NCI-H460 (cell line): ENCODE measurements at places on chromosomes 2 and 18.

GRCh38 chr2:12262681-12263436 is 453.9 kb upstream of the TRIB2 start:
- DNase-seq: no peak

DNA sequence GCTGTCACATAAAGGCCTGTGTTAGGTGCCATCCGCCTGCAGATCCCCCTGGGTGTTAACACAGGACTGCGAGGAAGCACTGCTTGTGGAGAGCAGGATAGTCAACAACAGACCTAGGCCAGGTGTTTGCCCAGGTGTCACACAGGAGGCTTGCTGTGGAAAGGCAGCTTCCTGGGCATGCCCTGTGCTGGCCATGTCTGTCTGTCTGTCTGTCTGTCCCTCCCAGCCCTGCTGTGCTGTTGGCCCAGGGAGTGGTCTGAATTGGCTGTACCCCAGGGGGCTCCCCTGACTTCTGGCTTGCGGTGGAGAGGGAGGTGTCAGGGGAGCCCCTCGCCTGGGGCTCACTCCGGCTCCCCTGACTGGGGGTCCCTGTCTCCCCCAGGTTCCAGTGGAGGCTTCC is 53.2 kb downstream of the SH3BP4 start:
- no peak for DNase-seq

DNA sequence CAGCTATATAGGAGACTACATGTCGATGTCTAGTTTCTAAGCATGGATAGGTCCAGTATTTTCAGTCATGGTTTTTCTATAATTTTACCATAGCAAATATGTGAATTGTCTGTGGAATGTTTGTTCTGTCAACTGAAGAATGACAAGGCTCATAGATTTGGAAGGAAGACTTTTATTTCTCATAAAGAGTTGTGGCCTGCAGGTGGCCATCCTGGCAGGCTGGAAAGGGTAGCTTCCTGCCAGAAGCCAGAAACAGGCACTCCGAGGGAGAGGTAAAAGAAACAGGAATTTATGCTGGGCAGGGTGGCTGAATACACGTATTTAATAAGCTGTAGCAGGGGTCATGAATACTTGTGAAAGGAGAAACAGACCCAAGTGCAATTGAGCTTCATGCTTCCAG is 182.1 kb downstream of the PARD3B start:
- no peak for DNase-seq

DNA sequence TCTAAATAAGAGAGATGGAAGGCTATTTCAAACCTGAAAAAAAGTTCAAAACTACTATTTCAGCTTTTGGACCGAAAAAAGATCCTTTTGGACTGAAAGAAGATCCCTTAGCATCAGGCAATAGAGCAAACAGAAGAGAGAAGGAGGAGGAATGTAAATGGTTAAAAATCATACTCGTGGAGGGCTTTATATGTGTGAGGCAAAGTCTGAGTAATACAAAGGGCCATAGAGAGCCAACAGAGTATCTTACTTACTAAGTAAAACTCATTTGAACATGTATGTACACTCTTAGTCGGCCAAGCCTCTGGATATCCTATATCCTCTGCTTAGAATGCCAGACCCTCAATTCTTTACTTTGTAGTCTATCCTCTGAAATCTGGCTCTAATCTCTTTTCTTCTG is 55.7 kb downstream of the ITSN2 start:
- no peak for DNase-seq

DNA sequence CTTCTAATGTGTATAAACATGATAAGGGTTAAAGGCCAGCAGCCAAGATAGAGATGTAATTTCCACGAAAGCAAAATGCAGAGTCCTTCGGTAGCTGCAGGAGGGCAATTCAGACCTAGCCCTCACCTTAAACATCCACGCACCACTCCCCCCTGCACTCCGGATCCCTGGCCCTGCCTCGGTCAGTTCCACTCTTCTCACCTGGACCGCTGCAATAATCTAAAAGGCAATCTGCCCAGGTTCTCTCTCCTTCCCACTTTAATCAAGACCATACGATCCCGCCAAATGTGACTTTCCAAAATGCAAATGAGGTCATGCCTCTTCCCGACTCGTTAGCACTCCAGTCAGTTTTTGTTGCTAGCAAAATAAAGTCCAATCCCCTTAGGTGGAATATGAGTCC is 485.2 kb downstream of the EIPR1 start:
- DNase-seq: no peak

- no peak for DNase-seq
Observed at GRCh38 chr2:105643405-105644173, 101.1 kb upstream of the NCK2 start.

DNA sequence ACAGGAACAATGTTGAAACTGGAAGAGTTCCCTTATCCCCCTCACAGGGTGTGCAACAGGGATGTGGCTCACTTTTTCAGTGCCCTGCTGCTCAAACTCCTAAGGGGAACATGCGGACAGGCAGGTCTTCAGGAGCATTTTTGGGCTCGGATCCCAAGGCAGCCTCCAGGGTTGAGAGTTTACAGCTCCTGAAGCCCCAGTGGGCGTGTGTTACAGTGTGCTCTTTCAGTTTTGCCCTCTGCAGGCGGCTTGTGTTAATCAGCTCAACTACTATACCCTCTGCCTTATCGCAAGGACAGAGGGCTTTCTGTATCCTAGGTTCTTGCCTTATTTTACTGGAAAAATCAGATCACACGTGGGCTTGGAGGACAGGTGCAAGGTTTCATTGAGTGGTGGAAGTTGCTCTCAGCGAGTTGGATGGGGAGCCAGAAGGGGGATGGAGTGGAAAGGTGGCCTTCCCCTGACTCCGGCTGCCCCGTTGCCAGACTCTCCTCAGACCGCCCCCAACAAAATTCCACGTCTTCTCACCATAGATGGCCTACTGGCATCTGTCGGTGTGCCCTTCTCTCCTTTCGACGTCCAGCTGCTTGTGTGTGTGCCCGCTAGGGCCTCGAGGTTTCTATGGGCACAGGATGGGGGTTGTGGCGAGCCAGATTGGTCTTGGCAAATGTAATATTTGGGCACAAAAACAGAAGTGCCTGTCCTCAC is 541.9 kb downstream of the TMX3 start:
- DNase-seq: no peak

DNA sequence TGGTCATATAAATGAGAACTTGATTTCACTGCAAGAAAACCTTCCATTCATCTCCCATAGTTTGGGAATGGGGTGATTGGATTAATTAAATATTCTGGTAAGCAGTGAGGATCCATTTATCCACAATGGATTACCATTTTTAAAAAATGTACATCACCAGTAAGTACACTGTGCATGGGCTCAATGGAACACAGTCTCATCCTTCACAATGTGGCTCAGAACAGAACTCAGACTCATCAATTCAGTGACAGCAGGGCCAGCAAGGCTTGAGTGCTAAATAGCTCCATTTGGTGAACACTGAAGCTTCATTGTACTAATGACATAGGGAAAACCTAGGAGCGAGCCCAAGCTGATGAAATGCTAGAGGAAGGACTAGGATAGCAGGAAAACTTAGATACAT is 223.8 kb downstream of the CMPK2 start:
- no peak for DNase-seq
